ENCODE measurements at places on chromosomes 13 and 19.
A peak's percentile ranks its signal among the peaks of the same experiment; 100 is the strongest.

- no peak for DNase-seq
These were observed 58.7 kb upstream of the RGCC start for GRCh38 chr13:41398494-41399170.

- DNase-seq, result no peak
These were observed 5.8 kb upstream of the DMKN start for GRCh38 chr19:35519291-35519690.

DNA sequence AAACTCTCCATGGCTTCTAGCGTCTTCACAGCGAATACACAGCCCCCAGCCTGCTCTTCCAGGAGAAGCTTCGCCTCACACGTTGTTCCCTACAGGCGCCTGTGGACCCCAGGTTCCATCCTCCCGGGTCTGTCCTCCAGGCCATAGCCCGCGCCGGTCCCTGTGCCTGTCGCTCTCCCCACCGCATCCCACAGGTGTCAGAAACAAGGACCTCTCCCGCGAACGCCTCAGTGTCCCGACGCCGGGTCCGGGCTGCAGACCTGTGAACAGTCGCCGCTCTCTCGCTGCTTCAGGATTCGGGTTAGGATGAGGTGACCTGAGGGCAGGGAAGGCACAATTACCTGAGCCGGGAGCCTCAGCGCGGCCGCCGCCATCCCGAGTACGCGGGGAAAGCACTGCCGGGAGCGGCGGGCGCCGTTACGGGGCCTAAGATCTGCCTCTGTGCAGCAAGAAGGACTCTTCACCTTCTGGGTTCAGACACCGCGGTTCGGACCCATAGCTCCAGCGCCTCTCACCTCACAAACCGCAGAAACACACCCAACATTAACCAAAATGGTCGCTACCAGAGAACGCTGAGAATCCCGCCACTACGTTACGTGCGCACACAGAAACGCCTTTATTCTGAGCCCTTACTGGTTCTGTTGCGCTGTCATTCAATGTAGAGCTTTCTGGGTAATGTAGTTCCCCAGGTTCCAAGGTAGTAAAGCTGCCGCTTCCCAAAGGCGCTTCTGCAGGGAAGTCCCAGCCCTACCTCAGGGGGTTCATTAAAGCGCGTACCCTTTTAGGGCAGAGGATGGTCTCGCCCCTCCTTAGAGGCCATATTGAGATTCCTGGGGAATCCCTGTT, at the start of gene ZNF418:
ZNF418 (minus strand) TSS at position 583 of the 846 bp plus-strand sequence. CDS start 1,580 bp downstream, outside the sequence.
- no peak for DNase-seq

DNA sequence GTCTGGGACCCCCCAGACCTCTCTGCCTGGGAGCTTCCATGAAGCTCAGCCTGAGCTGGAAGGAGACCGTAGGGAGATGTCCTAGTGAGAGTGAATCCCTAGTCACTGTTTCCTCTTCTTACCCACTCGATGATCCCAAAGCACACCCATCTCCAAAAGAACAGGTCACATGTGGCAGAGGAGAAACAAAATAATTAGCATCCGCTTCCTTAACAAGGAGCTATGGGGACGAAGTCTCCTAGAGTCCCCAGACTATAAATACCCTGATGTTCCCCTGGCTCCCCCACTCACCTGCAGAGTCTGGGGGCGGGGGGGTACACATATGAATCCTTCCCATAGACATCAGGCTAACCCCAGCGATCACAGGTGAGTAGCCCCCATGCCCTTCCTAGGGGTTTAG, at the start of gene OR1I1:
OR1I1 (plus strand) TSS at position 301 of the 400 bp plus-strand sequence. CDS start 4,855 bp downstream, outside the sequence.
- DNase-seq, result no peak

DNA sequence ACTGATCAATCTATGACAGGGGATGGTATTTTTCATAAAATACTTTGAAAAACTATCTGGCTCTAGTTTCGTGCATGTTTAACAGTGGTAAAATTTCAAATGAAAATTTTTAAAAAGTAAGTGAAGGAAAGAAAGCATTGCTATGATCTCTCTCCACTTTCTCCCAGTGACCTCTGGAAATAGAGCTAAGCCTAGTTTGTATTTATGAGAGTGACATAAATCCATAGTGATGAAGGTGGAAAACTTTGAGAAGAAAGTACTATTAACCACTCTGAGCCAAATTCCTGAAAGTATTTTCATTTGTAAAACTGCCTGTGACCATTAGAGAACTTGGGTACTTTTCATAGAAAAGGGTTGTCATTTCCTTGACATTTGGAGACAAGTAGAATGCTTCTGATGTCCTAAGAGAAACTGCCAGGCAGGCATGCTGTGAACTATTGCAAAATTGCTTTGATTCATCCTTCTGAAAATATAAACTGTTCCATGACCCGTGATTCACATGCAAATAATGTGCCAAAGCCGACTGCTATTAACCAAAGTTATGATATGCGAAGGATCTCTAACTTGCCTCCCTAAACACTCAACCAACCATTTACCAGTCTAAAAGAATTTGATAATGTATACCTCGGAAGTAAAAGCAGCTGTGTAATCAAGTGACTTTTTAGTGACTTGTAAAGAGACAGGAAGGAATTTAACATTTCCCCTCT, 133.2 kb downstream of the VWA8 start:
- no peak for DNase-seq

DNA sequence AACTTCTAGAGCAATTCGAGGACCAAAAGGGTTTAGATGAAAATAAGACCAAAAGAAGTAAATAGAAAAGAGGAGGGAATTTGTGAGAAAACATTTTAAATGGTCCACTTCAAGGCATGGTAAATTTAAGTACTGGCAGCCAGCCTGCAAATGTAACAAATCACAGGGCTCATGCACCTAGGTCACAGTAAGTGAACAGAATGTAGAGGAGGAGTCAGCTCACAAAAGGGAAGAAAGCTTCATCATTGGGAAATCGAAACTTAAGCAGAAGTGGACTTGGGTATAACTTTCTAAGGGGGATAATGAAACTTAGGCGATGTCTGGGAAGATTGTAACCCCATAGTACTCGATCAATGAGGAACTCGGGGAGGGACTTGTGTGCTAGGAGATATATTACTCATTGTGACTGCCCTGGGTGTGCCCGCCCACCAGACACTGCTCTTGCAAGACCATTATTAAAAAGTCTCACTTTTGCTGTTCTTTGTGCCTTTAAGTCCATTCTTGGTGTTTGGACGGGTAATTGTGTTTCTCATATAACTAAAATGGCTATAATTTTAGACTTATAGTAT, 1053.6 kb upstream of the MIR17HG start:
- DNase-seq, result no peak

GRCh38 chr19:58395220-58395978, at the start of gene RNF225:
TSS of gene RNF225 (plus strand) at chr19:58395656. CDS start at chr19:58396090, 434 bp downstream.
- peak; percentile 83 for DNase-seq

DNA sequence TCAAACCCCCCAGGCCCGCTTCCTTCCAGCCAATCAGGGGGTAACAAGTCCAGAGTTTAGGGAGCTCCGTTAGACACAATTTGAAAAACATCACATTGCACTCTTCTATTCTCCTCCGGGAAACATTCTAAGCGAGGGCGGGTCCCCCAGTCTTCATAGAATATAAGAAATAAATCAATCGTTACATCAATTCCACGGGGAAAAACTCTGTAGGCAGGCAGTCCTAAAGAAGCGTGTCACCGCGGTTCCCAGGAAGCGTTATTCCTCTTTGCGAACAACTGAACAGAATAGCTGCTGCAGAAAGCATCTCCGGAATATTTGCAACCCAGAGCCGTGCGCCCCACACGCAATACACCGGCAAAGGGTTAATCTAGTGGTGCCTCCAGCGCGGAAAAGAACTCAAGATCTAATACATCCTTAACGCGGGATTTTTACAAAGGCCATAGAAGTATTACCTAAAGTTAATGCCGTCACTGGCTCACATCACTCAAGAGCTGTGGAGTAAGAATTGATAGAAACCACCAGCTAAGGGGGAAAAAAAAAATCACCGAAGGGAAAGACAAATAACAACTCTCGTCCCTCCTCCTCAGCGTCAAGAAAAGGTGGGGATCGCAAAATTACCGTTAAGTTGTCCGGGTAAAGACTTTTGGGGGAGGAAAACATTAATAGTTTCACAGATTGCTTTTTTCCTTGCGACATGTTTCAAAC, 65.1 kb downstream of the KCNRG start:
- DNase-seq, result no peak

- no peak for DNase-seq
These were observed 500.5 kb upstream of the SPRY2 start for GRCh38 chr13:80841414-80841813.

GRCh38 chr19:48271531-48272151, 1.8 kb downstream of the ZNF114 start:
- no peak for DNase-seq

- DNase-seq, result peak; percentile 97
These were observed at the start of gene INAFM1 for GRCh38 chr19:47274071-47274890. TSS of gene INAFM1 (plus strand) at chr19:47274885. CDS start at chr19:47274920, 35 bp downstream.

- no peak for DNase-seq
These were observed 14.5 kb downstream of the STARD13 start for GRCh38 chr13:33270895-33271538.

DNA sequence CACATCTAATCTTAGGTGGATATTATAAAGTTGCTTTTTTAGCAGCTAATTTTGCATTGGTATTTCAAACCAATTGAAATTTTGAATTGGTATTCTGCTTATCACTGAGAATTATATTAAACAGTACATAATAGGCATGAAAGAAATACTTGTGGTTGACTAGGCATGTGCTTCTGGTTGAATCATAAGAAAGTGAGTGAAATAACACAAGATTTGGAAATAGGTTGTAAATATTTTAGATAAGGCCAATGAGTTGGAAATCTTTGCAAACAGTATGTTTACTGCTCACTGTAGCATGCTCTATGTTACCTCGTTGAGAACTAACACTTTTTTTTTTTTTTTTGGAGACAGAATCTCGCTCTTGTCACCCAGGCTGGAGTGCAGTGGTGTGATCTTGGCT, 66.8 kb upstream of the RFC3 start:
- no peak for DNase-seq

DNA sequence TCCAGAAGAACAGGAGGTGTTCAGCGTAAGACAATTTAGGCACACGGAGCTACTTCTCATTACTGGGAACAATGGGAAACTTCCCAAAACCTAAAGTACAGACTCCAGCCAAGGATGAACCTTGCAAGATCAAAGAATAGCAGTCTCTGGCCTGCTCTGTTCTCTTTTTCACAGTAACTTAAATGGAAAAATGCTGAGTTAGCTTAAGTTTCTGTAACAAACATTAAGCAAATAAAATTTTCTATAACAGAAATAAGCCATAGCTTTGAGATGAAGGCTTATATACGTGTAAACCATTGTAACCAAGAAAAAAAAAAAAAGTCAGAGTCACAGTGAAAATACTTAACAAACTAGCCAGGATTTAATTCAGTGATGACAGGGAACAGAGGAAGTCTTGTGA, 18.2 kb upstream of the ZNF460 start:
- DNase-seq, result no peak

DNA sequence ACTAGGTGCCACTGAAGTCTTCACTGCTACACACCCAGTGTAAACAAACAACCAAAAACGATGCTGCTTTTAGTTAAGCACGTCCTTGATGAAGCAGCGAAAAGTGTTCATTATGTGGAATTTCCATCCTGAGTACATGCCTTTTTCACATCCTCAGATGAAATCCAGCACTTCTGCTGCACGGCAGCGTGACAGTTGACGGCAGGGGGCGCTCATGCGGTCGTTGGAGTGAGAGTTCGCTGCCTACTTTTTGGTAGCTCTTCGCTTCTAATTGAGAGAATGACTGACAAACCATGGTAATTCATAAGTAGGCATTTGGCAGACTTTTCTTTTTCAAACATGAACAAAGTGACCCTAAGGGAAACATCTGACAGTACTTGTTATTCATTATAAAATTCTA, 1124.9 kb downstream of the EFNB2 start:
- no peak for DNase-seq

DNA sequence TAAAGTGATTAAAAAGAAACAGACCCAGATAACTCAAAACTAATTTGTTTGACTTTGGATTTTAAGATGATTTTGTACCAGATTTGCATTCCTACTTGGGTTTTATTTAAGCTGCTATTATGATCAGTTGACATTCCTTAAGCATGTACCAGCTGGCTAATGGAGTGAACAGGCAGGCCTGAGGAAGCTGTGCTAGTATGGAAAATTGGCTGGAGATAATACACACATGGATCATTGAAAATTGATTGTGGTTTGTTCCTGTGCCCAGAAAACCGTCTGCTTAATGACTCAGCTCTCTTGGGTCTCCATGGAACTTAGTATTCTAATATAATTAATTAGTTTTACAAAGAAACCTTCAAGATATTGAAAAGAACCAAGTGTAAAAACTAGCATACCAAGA, 22.6 kb downstream of the POLR1D start:
- no peak for DNase-seq

- no peak for DNase-seq
These were observed 687 bp upstream of the HRC start for GRCh38 chr19:49155820-49156346.

- DNase-seq, result no peak
These were observed 151.9 kb downstream of the PTPRS start for GRCh38 chr19:5188548-5189317.

- no peak for DNase-seq
These were observed 1649.7 kb upstream of the SPRY2 start for GRCh38 chr13:81990652-81991051.

- no peak for DNase-seq
These were observed 87.6 kb upstream of the DOCK9 start for GRCh38 chr13:99065235-99066015.

- DNase-seq, result no peak
These were observed 16.3 kb downstream of the DCUN1D2 start for GRCh38 chr13:113474179-113474578.

- DNase-seq, result no peak
These were observed 19.9 kb upstream of the CYP4F8 start for GRCh38 chr19:15595069-15595468.

DNA sequence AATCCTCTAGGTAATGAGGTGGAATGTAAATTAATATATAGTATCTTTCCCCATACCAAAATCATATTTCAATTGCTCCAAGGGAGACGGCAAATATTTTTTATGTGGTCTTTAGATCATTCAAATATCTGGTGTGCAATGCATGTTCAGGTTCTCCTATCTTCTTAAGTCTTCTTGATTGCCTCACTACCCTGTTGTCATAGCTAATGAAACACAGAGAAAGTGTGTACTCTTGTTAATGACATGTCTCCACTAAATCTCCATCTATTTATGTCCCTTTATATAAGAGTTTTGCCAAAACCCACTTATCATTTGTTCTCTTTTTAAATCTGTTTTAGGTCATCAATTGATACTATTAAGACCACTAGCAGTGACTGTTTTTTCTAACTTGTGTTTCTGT, 6.6 kb downstream of the STARD13 start:
- no peak for DNase-seq

DNA sequence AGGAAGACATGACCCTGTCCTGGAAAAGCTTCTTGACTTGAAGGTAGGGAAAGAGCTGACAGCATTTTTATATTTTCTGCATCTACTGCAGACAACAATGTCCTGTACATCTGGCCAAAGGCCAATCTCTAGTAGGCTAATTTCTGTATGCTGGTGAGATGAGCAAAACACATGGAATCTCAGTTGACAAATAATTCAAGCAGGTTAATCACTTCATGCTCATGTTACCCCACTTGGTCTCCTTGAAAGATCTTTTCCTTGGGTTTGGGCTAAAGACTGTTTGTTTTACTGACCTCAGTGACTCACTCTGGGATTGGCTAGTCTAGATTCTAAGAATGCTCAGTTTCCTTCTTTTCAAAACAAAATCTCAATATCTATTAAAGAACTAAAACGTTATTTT, 298.8 kb downstream of the LMO7 start:
- no peak for DNase-seq
